ENCODE measurements at places on chromosomes 2 and 18.

GRCh38 chr2:70691497-70692140 is 76.4 kb downstream of the ADD2 start:
- DNase-seq, result no peak

DNA sequence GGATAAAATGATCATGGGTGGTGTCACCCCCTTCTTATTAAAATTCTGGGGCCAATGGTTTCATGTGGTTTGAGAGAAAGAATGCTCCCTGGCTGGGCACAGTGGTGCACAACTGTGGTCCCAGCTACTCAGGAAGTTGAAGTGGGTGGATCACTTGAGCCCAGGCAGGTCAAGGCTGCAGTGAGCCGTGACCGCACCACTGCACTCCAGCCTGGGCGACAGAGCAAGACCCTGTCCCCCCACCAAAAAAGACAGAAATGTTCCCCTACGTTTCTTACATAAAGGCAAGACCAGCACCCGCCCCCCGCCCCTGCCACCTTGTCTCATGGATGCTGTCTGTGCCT is 53.0 kb upstream of the ID2 start:
- DNase-seq, result no peak

GRCh38 chr18:44601447-44601846 is 79.2 kb upstream of the SETBP1 start:
- no peak for DNase-seq

DNA sequence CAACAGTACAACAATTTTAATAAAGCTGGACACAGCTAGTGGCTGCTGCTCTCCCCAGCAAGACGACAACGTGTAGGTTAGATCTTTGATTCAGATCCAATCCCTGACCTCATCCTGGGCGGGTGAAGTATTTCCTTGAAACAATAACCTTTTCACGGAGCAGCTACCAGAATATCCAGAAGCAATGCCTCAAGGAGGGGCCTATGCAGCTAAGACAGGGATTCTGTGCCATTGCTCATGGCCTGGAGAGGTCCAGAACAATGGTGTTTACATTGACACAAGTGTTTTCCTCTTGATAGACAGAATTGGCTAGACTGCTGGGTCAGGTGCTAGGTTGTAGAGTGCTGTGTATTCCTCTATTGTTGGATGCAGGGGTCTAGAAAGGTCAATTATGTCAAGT is 520.1 kb downstream of the BCL11A start:
- DNase-seq, result no peak

DNA sequence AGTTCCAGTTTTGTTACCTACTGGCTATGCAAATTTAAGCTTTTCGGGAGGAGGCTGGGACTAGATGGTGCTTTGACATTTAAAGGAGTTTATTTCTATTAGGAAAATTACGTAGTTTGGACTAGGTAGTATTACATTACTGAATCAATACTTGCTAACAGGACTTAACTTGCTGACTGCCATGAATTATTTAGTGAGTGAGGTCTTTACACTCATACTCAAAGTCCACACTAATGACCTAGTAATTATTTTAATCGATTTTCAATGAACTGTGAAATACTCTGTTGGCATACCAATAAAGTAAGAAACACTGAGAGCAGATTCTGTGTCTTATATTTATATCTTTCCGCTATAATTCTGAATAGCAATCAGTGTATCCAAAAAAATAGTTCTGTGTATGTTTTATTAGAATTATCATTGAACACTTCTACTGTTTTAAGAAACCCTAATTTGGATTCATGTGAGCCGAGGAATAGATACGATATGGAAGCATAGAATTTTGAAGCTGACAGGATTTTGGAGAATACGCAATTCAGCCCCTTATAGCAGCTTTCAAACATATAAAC is 55.0 kb downstream of the CHST9 start:
- DNase-seq, result no peak

- no peak for DNase-seq
Measured at GRCh38 chr2:139217641-139218040, 437.5 kb upstream of the NXPH2 start.

DNA sequence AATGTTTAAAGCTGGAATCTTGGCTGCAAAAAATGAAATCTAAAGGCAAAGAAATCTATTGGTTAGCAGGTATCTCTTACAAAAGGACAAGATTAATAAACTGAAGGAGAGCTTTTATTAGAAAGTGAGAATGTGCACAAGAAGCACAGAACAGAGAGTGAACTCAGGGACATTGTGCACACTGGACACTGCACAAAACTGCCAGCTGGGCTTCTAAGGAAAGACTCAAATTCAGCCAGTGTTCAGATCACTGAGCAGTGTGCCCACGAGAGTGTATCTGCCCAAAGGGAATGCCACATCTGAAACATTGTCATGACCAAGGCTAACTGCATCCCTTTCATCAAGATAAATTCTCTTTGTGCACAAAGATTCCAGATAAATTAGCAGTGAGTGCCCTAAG is 129.7 kb upstream of the KCNH7 start:
- DNase-seq, result no peak

- no peak for DNase-seq
Measured at GRCh38 chr2:71607151-71607889, 154.0 kb downstream of the DYSF start.

GRCh38 chr2:219789476-219789875 is 162.0 kb downstream of the SLC4A3 start:
- DNase-seq, result no peak

DNA sequence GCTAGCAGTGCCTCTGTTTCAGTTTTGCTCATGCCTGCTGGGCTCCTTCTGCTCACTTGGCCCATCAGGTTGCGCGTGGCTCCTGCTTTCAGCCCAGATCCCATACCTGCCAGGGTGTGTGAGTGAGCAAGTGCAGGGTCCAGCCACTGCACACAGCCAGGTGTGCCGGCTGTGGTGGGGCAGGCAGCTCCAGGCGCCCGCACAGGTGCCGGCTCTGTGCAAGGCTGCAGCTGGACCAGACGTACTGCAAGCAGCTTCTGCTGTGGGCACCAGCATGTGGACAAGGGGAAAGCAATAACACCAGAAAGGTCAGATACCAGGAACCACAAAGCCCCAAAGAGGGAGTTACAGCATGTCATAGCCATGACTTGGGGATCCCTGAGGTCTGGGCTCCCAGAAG is 5.6 kb upstream of the PCARE start:
- DNase-seq, result no peak

DNA sequence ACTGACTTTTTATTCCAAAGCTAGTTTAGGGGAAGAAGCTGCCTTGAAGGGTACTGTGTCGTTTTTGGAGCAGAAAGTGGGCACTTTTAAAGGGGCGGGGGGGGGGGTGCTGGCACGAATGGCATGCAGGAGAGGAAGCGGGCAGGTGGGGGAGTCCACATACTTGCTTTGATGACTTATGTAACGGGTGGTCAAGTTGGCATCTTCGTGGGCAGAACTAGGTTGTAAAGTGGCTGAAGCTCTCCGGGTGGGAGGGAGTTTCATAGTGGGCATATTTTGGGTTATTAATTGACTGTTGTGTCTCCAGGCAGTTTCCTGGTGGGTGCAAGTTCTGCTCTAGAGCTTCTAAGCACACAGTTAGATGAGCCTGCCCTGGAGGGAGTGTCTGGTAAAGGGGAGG is 19.9 kb downstream of the PCARE start:
- DNase-seq, result no peak
